Stimulated activated CD8-positive, alpha-beta memory T cell treated with anti-CD3 and anti-CD28 coated beads, Interleukin-7, amount 100 ng/mL, for 48 hours (primary cell): ENCODE measurements at places on chromosomes 16 and 17.

DNA sequence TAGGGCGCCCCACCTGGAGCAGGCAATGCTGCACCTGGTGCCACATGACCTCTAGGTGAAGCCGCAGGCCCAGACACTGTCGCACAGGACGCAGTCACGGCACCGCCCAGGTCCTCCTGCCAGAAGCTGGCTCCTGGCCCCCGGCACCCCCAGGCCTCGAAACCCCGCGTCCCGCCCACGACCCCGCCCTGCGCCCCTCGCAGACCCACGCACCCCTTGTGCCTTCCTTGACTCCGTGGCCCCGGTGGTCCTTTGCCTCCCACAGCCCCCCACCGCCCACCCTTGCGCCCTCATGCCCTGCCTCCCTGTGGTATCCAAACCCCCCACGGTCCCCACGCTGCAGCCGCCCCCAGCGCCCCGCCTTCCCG lies 6.3 kb upstream of the C1QTNF8 start:
- DNase-seq = no peak

GRCh38 chr16:88382491-88383400 lies at the start of gene ZNF469:
TSS of gene ZNF469 (plus strand) at chr16:88382959. CDS start at chr16:88427471, 44,512 bp downstream.
- DNase-seq = no peak

- no peak for DNase-seq
Observed at GRCh38 chr16:50600582-50601283, 52.5 kb downstream of the NKD1 start.

DNA sequence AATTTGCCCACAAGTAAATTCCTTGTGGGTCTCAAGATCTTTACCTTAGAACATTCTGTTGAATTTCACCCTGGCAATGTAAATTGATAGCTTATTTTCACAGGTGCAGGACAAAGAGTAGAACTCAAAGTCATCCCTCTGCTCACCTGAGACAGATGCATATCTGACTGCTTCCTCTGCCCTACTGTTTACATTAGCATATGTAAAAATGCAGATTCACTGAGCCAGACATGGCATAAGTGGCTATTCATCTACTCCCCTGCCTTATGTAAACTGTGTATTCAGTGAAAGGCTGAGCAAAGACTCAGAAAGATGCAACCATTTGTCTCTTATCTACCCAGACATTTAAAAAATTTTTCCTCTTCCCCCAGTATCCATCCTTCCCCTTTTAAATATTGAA lies 22.3 kb upstream of the MILR1 start:
- no peak for DNase-seq

DNA sequence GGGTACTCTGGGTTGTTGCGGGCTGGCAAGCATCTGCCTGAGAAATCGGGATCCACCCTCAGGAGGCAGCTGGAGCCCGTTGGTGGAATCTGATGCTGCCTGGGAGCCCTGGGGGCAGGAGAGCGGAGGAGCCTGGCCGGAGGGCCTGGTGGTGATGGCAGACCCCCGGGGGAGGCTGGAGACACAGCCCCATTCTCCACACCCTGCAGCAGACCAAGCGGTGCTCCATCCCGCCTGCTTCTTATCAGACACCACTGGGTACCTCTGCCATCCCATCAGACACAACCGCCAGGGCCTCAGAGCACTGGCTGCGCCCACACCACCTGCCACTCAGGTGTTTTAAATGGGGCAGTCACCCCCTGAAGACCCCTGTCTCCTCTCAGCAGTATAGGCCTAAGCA lies 103.9 kb downstream of the RBFOX3 start:
- no peak for DNase-seq

DNA sequence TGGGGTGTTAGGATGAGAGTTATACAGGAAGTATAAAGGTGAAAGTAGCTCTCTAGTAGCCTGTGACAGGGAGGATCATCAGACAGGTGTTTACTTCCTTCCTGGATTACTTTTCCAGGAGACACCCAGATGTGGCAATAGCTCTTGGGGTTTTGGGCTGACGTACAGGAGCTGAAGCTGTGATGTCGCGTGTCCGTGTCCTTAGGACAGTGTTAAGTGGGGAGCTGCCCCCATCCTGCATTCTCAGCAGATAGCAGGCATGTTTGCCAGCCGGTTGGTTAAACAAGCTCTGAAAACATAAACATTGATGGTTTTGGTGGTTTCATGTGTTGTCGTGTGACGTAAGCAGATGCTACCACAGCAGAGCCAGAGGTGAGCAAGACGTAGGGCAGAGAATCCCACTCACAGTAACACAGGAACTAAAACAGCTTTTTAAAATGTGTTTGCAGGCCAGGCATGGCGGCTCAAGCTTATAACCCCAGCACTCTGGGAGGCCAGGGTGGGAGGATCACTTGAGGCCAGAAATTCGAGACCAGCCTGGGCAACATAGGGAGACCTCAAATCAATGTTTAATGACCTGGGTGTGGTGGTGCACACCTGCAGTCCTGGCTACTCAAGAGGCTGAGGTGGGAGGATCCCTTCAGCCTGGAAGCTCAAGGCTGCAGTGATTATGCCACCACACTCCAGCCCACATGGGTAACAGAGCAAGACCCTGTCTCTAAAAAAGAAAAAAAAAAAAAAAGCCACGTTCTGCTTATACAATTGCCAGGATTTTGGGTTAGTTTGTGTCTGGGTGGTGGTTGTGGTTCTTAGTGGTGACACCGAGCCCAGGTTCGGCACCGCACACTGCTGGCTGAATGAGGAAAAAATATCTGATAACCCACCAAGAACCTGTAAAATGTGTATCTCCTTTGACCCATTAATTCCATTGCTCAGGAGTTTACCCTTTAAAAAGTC lies 18.2 kb upstream of the IL17C start:
- peak; percentile 65 for DNase-seq

- no peak for DNase-seq
Observed at GRCh38 chr17:57372156-57372555, 115.8 kb downstream of the MSI2 start.

- DNase-seq = no peak
Observed at GRCh38 chr17:65898651-65899050, 293.3 kb downstream of the CEP112 start.

DNA sequence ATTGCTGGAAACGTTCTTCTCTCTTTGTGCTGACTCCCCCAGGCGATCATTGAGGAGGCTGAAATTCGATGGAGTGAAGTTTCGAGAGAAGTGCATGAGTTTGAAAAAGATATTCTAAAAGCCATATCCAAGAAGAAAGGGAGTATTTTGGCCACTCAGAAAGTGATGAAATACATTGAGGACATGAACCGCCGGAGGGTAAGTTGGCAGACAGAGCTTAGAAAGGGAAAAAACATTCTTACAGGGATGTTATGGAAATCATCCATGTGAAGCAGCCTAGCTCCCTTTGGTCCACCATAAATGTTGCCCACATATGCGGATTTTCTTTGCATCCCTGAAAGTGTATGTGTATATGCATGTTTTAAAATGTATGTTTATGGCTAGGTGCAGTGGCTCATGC lies 36.5 kb downstream of the PRSS54 start:
- DNase-seq = no peak

- DNase-seq = no peak
Observed at GRCh38 chr17:76171706-76172105, 30.7 kb upstream of the FOXJ1 start.

DNA sequence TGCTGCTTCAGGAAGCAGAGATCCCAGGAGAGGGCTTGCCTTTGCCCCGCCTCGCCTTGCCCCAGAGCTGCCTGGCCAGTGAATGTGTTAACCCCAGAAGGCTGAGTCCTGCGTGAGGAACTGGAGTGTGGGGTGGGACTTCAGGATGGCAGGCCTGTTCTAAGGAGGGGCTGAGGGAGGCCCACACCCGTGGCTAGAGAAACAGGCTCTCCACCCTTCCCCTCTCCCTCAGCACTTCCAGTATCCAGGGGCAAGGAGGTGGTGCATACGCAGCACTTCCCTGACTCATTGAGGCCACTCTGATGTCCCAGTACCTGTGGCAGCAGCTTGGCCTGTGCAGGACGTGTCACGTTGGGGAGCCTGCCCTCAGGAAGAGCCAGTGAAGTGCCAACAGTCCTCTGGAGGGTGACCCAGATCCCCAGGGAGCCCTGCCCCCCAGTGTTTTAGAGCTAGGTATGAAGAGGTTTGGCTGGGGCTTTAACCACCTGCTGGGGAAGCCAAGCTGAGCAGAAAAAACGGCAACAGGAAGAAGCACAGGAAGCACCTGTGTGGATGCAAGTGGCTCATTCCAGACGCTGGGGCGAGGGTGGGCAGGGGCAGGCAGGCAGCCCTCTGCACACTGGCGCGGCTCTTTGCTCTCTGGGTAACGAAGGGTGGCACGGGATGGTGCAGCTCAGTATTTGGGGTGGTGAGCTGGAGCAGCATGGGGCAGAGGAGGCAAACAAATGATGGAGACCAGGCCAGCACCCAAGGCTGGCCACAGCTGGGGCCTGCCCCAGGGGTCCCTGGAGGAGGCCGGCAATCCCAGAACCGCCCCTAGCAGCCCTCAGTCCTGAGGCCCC lies 14.7 kb upstream of the CTCF start:
- no peak for DNase-seq

DNA sequence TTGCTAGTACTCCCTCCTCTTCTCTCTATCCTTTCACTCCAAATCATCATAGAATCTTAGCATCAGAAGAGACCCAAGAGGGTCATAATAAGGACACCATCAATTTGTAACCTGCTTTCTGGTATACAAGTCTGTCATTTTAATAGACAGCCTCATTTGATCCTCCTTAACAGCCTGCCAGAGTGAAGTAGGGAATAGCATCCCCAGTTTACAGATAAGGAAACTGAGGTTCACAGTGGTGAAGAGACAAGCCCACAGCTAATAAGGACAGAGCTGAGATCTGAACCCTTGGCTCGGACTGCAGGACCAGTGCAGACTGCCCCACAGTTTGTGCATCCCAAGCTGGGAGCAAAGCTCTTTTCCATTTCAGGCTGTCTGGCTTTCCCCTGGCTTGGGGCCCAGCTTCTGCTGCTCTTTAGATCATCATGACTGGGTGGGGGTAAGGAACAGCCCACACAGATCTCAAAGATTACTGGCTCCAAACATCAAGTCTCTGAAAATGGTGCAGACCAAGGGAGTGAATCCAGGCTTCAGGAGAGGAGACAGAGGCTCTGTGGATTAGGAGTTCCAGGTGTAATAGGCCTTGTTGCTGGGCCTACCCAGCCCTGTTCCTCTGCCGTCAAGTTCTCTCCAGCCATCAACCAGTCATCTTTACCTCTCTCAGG lies 10.3 kb upstream of the IGFBP4 start:
- DNase-seq = no peak

- no peak for DNase-seq
Observed at GRCh38 chr16:2186505-2186904, 9.9 kb downstream of the CASKIN1 start.

- DNase-seq = no peak
Observed at GRCh38 chr17:17494870-17495535, 1.2 kb downstream of the RASD1 start.

DNA sequence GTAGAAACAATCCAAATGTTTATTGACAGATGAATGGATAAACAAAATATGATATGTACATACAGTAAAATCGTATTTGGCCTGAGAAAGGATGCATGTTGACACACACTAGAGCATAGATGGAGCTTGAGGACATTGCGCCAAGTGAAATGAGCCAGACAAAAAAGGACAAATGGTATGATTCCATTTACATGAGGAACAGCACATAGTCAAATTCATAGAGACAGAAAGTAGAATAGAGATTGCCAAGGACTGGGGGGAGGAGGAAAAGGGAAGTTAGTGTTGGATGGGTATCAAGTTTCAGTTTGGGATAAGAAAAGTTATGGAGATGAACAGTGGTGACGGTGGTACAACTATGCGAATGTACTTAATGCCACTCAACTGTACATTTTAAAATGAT lies 47.9 kb downstream of the COPRS start:
- DNase-seq = no peak

GRCh38 chr17:46976626-46977270 lies 2.3 kb downstream of the RPRML start:
- no peak for DNase-seq

DNA sequence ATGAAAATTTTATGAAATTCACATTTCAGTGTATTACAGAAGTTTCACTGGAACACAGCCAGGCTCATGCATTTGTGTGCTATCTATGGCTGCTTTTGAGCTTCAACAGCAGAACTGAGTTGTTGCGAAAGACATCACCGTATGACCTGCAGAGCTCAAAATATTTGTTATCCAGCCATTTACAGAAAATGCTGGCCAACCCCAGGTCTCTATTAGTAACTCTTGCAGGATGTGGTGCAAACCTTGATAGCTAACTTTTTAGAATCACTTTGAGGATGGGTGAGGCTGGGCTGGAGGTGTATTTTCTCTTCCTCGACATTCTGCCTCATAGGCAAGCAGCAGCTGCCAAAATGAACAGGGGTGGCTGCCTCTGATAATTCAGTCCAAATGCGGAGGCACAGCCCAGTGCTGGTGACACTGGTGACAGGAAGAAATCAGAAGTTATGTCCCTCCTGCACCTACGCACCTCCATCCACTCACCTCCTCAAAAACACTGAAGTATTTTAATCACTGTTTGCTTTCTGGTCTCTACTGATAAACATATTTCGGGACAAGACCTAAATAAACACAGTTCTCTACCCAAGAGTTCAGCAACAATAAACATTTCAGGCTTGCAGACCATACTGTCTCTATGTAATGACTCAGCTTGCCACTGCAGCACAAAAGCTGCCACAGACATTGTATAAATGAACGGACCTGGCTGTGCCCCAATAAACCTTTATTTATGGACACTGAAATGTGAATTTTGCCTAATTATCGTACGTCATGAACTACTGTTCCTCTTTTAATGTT lies 28.5 kb downstream of the ARHGAP17 start:
- no peak for DNase-seq

- no peak for DNase-seq
Observed at GRCh38 chr17:72193391-72194106, 72.7 kb downstream of the SOX9 start.

DNA sequence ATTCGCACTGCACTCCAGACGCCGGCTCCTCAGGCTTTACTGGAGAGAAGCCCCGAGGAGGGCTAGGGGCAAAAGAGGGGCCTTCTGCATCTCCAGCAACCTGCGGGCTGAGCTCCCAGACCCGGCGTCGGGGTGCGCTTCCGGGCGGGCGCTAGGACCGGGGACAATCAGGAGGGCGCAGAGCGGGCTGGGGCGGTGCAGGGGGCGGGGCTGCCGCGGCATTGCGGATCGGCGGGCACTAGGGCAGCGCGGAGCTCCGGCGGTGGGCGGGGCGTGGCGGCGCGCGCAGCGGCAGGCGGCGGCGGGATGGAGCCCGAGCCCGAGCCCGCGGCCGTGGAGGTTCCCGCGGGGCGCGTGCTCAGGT lies at the start of gene TSEN54:
TSS of gene TSEN54 (plus strand) at position 274 of the 364 bp plus-strand sequence. CDS start at position 307, 33 bp downstream.
- DNase-seq = peak; percentile 94
